Stimulated activated CD4-positive, alpha-beta T cell treated with anti-CD3 and anti-CD28 coated beads, Interleukin-4, amount 100 ng/mL, for 48 hours (primary cell): ENCODE measurements at places on chromosomes 3 and 15.

- DNase-seq: no peak
Observed at GRCh38 chr3:185797993-185798830, 26.6 kb downstream of the IGF2BP2 start.

GRCh38 chr3:48467473-48468267, 21.1 kb downstream of the ATRIP start:
- no peak for DNase-seq

GRCh38 chr3:175308097-175308496, 449.0 kb downstream of the NAALADL2 start:
- no peak for DNase-seq

DNA sequence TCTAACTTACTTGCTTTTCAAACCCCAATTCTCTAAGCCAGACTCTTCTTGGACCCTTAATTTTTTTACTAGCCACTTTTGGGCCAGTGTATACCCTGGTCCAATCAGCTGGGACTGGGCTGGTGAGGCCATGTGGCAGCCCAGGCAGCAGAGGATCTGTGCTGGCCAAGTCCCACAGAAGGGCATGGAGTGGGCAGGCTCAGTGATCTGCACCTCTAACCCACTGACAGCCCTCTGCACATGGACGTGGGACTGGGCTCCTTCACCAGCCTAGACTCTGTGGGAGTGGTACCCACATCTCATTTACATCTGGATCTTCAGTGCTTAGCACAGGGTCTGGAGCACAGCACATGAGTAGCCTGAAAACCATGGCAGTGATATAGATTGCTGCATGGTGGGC, 56.1 kb upstream of the PRR23C start:
- DNase-seq: no peak

DNA sequence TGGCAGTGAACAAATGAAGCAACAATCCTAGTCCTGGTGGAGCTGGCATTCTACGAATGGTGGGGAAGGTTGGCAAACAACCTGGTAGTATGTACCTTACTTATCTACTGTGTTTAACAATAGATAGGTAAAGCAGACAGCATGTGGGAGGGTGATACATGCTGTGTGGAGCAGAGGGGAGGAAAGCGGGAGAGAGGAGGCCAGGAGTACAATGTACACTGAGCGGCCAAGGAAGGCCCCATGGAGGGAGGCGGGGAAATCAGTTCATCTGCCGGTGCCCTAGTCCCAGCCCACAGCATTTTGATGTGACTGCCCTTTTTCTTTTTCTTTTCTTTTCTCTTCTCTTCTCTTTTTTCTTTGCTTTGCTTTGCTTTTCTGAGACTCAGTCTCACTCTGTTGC, 5.3 kb upstream of the RHCG start:
- no peak for DNase-seq

DNA sequence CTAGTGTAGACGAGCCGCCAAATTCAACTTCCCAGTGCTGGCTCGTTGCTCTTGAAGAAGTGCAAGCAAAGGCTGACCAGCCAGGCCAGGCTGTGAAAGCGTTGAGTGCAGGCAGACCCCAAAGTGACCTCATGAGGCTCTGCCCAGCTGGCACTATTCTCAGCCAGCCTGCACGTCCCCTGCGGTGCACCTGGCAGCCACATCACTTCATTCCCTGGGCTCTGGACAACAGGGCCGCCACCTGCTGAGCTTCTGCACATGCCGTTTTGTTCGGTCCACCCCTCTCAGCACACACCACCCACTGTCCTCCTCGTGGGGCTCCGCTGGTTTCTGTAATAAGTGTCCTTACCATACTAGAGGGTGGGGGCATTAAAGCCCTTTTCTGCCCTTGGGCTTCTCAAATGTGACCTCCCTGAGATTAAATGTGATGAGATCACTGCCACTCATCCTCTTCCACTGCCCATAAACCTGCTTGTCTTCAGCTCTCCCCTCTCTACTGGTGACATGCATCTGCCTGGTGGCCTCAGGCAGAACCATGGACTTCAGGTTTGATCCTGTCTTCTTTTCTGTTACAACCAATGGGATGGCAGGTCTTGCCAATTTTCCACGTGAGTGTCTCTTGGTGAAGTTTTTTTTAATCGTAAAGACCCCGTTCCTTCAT, 6.1 kb downstream of the RASGRF1 start:
- DNase-seq: no peak

GRCh38 chr3:185046603-185047002, 106.3 kb downstream of the C3orf70 start:
- DNase-seq: no peak

GRCh38 chr3:183541738-183542137, 13.8 kb downstream of the KLHL6 start:
- DNase-seq: no peak

DNA sequence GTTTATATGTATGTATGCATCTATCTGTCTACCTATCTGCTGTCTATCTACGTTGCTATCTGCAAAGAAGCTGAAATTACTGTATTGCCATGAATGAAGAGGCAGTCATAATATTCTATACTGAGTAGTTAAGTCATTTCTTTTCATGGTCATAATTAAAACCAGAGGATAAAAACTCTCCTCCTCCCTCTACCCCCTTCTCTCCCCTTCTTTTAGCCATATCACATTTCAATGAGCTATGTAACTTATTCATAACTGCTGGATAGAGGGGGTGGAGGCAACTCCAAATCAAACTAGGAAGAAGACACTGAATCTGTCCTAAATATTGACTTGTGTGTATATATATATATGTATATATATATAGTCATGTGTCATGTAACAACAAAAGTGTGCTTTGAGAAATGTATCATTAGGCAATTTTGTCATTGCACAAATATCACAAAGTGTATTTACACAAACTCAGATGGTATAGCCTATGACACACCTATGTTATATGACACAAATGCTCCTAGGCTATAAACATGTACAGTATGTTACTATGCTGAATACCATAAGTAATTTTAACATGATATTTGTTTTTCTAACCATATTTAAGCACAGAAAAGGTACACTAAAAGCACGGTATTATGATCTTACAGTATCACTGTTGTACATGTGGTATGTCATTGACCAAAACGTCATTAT, 229.7 kb upstream of the KCNMB2 start:
- DNase-seq: no peak

- DNase-seq: no peak
Observed at GRCh38 chr15:93300796-93301195, 211.8 kb upstream of the RGMA start.

GRCh38 chr15:68589053-68589452, 10.3 kb downstream of the CORO2B start:
- no peak for DNase-seq

DNA sequence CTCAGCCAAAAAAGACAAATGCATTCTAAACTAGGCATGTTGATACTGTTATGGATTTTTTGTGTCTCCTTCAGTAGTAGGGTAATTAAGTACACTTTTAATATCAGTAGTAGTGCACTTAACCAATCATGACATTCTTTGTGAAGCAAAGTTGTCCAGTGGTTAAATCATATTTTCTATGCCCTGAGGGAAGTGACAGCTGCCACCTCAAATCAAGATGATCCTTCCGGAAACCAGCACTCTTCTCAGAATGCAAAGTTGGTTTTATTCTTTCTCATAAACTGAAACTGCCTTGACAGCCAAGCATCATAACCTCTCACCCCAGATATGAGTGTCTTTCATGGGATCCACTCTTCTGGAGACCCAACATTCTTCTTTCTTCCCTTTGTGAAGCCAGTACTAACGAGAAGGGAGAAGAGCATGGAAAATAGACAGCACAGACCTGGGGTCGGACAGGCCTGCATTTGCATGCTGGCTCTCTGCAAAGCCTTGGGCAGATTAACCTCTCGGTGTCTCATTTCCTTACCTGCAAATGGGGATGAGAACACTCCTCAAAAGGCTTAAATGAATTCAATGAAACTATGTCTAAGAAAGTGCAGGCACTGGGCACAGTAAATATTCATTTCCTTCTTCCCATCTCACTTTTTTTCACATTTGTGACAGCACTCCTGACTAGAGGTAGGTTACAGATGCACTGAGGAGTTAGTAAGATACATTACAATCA, 13.2 kb downstream of the AAGAB start:
- DNase-seq: no peak

DNA sequence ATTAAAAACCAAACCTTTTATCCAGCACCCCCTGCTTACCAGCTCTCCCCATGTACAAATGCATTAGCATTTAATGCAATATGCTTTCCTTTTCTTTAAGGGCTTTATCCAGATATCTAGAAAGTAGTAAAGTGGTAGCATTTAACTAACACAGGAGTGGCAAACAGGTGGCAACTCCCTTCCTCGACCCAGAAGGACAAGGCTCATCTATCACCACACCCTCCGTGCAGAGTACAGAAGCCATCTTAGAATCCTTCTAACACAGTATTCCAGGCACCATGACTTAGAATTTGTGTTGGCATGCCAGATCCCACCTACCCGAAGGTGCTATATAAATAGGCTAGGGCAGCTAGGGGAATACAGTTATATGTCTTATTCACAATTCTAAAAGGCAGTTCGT, 148.6 kb upstream of the NSMCE3 start:
- no peak for DNase-seq

- no peak for DNase-seq
Observed at GRCh38 chr3:127052121-127052561, 69.2 kb downstream of the PLXNA1 start.

DNA sequence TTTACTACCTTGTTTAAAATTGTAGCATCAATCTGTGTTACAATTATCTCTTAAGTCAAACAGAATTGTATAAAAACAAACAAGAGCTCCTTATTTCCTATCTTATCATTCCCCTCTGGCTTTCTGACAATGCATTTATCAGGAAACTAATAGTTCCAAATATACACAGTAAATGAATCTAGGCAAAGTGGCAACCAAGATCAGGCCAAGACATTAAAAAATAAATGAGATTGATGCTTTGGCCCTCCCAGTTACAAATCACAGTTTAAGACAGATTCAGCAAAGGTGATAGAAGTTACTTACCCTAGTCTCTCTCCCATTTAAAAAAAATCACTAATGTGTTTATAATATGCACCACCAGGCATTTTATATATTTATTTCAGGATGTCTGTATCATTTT, 236.7 kb downstream of the EPHA3 start:
- no peak for DNase-seq

DNA sequence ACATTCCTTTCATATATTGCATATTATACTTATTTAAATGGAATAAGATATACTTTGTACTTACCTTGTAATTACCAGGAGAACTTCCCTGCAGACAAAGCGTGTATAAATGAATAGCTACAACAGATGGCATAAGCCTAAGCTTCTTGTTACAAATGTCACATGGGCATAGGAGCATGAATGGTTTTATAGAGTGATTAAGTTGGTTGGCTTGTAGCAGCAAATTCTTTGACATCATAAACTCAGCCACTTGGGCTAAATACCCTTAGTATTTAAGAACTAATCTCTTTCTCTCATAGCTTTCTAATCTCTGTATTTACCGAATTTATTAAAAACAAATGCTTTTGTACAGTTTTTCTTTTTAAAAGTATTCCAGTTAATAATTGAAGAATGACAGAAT, at the start of gene UBAP1L:
TSS of gene UBAP1L (minus strand) at position 115 of the 400 bp plus-strand sequence. CDS start 8,985 bp downstream, outside the sequence.
- no peak for DNase-seq

DNA sequence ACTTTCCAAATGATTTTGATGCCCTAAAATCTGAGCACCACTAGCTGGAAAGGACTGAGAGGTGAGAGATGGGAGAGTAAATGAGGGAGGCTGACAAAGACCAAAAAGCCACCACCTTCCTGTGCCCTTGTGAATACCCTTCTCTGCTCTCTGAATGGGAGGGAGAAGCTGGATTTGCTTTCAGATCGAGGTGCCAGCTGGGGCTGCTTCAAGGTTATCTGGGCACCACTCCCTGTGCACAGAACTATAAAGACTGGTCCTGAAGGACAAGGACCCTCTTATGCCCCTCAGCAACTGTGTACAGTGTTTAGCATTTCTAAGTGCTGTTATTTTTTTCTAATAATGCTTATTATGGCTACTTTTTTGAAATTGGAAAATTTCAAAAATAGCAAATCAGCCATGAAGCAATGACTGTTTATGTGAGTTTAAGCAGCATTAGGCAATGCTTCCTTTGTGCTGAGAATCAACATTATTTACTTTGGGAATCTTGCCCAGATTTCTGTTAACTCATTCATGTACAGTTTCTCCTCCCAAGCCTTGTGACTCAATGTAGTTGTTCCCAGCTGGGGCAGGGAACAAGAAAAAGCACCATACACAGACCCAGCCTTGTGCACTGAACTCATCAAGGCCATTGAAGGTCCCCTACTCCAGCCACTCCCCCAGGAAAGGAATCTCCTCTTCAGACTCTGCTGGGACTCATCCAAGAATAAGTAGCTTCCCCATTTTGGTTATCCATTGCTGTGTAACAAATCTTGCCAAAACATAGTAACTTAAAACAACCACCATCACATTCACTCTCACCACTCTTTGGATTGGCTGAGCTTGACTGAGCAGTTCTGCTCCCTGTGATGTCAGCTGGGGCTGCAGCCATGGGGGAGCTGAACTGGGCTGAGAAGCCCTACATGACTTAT, 37.3 kb upstream of the CDV3 start:
- DNase-seq: no peak

GRCh38 chr3:112140584-112140983, 7.5 kb upstream of the GCSAM start:
- no peak for DNase-seq

GRCh38 chr3:48567090-48567489, 3.5 kb upstream of the UCN2 start:
- no peak for DNase-seq

- no peak for DNase-seq
Observed at GRCh38 chr3:98680723-98681122, 82.4 kb upstream of the ST3GAL6 start.

DNA sequence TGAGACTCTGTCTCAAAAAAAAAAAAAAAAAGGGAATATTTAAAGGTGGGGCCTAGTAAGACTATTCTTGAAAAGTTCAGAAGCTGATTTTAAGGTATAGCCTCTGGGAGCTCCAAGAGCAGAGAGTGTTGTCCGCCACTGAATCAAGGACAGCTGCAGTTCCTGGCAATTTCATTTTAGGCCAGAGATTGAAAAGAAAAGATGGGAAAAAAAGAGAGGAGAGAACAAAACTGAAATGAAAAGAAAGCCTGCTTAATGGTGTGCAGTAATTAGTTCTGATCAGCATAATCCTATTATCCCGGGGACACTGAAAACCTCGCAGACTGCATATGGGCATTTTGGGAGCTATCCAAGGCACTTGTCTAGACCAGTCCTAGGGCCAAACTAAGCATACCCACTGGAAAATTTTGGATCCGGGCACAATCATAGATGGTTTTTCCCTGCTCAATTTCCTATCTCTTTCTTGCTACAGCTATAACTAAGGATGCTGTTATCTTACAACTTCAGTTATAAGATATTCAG, 43.2 kb downstream of the EHHADH start:
- DNase-seq: no peak

DNA sequence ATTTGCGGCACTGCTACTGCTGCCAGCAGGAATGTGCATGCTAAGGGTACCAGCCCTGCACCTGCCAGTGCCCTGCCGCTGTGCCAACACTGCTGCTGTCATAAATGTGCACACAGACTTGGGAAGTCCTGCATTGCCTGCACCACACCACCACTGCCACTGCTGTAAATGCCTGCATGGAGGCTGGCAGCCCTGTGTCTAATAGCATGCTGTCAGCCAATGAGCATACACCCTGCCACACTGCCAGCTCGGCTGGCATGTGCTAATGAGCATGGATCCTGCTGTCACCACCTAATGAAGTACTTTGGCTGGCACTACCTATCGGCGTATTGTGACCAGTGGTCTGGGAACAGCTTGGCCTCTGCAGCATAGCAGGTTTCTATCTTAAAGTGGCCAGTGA, 981.8 kb upstream of the GBE1 start:
- DNase-seq: no peak
